Dermis microvascular lymphatic vessel endothelial cell (primary cell): ENCODE measurements at places on chromosomes 3 and 15.
A peak's percentile ranks its signal among the peaks of the same experiment; 100 is the strongest.

- DNase-seq: no peak
These were observed 10.5 kb downstream of the IL17RD start for GRCh38 chr3:57154470-57155309.

GRCh38 chr3:46423588-46423987 lies 16.5 kb downstream of the CCRL2 start:
- peak; percentile 76 for DNase-seq

- DNase-seq: no peak
These were observed 481.4 kb upstream of the ALCAM start for GRCh38 chr3:104885214-104885814.

DNA sequence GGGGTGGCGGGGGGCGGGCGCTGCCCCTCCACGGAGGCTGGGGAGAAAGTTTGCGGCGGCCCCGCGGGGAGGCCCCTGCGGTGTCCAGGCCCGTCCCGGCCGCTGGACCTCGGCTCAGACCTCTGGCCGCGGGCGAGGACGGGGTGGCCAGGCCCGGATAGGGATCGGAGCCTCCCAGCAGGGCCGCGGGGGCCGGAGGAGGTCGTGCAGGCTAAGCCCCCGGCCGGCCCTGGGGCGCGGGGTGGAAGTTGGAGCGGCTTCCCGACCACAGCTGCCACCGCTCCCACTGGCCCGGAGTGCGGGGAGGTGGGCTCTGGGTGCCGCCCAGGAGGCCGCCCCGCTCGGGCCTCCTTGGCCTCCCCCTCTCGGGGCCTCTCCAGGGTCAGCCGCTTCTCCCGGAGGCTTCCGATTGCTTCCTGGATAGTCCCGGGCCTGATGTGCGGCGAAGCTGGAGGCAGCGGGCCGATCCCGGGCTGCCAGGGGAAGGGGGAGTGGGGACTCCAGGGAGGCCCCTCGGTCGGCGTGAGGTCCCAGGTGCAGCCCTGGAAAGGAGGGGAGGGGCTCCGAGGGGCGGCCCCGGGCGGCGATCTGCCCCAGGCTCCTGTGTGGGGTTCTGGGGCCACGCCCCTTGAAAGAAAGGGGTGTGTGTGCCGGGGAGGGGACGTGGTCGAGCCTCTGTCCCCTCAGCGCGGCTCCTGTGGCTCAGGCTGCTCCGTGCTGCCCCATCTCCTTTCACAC lies 907 bp downstream of the PLXNA1 start:
- DNase-seq: peak; percentile 19

- DNase-seq: no peak
These were observed 106.5 kb downstream of the KCNAB1 start for GRCh38 chr3:156226676-156227420.

GRCh38 chr3:9776896-9777693 lies 7.3 kb upstream of the CAMK1 start:
- no peak for DNase-seq

GRCh38 chr3:29382409-29382808 lies 101.5 kb downstream of the RBMS3 start:
- DNase-seq: no peak

- no peak for DNase-seq
These were observed 35.2 kb upstream of the USP3 start for GRCh38 chr15:63469190-63469589.
